ENCODE measurements at places on chromosomes 5 and 9.

- DNase-seq = no peak
These were observed 76.1 kb downstream of the SHB start for GRCh38 chr9:37992924-37993349.

DNA sequence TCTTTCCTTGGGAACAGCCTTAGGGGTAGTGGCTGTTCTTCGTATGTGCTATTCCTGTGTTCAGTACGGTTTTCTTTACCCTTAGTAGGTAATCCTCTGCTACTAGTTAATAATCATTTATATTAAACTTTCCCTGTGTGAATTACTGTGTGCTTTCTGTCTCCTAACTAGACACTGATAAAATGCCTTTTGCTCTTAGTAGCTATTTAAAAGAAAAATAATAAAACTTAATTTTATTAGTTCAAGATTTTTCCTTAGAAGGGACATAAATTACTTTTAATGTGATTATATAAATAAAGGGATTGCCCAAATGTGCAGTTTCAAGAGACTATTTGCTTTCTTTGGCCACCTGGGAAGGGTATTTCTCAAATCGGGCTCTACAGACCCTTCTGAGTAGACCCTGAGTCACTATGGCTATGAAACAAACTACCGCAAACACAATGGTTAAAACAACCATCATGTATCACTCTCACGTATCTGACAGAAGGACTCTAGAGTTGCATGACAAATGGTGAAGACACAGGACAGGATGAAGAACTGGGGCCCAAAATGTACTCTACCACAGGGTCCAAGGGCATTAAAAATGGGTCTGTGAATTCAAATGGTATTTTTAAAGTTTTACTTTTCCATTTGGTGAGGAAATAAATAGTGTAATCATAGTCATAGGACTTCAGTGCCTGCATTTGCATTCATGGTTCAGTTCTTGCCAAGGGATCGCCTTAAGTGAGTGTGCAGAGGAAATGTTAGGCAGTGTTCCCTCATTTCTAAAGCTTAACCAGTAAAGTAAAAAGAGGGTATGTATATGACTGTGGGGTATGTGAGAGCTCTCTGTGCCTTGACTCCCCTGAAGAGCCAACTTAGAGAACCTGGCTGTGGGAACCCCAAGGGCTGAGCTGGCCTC, 97.0 kb downstream of the TSSK1B start:
- DNase-seq = no peak

GRCh38 chr5:154211641-154212390, 21.3 kb downstream of the GALNT10 start:
- no peak for DNase-seq

DNA sequence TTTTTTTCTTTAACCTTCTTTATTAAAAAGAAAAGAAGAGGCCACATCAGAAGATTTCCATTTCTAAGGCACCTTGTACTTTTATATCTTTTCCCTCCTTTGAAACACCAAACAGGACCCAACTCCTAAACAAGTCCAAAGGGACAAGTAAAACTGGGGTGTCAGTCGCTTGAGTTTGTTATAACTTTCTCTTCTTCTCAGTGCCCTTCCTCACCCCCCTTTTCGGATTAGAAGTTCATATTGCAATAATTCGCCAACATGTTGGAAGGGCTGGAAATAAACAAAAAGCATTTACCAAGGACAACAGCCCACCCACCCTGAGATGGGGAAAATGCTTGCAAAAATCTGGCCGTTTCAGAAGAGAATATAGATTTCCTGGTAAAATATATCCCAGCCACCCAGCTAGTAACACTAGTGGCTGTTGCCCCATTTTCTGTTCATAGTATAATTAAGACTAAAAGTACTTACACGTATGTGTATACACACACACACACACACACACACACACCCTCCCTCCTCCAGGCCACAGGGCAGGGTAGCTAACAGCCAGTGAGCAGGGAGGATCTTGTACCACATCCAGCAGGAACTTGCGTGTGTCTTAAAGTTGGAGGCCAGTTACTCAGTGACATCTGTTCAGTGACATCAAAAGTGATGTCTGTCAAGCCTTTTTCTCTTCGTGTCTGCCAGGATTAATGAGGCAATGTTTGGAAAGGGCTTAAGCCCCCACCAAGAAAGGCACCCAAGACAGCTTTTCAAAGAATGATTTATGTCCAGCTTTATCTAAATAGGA, 149.1 kb upstream of the KLF4 start:
- no peak for DNase-seq

- no peak for DNase-seq
These were observed 214.5 kb downstream of the CAAP1 start for GRCh38 chr9:26677965-26678706.

GRCh38 chr9:114633438-114634089, 22.5 kb downstream of the TMEM268 start:
- DNase-seq = no peak

DNA sequence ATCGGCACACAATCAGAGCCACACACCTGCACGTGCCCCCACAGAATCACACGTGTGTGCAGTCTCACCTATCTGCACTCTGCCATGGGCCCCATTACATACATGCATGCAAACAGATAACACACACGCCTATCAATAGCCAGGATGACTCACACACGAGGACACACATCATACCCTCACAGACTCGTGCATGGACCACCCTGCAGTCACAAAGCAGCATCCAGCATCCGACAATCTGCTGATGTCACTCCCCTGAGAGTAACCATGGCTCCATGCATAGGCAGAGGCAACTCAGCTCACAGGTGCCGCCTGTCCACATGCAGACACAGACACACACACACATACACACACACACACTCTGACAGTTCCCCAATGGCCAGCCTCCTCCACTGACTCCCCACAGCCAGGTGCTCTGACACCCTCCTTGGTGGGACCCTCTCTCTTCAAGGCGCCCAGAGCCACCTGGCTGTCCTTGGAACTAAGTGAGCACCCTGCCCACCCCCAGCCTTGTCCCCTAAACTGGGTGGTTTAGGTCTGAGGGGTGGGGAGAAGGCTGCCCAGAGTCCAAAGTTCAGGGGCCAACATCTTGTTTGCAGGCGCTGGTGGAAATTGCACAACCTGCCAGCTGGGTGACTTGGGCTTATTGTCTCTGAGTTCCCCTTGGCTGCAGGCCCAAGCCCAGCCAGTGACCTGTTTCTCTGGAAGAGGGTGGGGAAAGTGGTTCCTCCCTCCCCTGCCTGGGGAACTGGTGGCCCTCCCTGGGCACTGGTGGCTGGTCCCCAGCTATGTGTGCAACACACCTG, 34.6 kb upstream of the NEK6 start:
- DNase-seq = no peak

- no peak for DNase-seq
These were observed 1.3 kb downstream of the AGPAT2 start for GRCh38 chr9:136685790-136686533.

DNA sequence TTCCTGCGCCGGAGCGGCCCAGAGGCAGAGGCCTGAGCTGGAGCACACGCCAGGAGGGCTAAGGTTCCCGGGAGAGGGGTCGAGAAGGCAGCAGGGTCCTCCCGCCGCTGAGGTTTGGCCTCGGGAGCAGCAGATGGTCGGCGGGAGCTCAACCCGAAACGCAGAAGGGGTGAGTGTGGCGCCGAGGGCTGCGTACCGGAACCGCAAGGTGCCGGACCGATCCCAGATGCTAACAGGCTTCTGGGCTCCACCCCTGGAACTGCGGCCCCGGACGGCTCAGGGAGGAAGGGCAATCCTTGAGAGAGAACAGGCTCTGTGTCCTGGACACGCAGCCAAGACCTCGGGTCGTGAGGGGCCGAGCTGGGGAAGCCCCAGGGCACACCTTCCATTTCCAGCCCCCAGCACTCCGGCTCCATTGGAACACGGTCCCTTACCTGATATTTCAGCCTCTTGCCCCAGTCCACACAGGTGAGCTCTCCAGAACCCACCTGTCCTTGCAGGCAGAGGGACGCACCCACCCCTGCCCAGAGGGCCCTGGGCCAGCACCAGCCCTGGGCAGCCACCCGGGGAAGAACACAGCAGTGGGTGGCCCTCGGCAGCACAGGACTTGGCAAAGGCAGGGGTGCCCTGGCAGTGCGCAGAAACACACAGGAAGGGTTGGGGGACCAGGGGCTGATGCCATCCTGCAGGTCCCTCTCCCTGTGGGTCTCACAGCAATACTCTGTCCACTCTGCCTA, 1.4 kb downstream of the LHX3 start:
- DNase-seq = no peak

GRCh38 chr5:126718236-126718868, 58.6 kb upstream of the LMNB1 start:
- DNase-seq = no peak

DNA sequence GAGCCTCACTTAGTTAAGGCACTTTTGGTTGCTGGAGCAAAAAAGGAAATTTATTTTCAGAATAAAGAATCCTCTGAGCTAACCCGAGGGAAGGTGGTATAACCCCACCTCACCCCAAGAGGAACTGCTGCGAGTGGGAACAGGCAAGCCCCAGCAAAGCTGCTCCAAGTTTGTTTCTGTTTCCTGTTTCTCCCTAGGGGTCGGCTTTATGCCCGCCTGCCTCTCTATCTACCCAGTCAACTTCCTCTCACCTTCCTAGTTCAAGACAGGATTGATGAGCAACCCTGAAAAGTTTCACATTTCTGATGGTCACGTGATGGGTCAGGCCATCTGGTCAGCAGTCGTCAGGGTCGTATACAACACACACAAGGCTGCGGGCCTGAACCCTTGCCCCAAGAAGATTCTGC, 31.1 kb downstream of the TRIO start:
- DNase-seq = no peak

- no peak for DNase-seq
These were observed 57.6 kb upstream of the HTR4 start for GRCh38 chr5:148711961-148712360.

DNA sequence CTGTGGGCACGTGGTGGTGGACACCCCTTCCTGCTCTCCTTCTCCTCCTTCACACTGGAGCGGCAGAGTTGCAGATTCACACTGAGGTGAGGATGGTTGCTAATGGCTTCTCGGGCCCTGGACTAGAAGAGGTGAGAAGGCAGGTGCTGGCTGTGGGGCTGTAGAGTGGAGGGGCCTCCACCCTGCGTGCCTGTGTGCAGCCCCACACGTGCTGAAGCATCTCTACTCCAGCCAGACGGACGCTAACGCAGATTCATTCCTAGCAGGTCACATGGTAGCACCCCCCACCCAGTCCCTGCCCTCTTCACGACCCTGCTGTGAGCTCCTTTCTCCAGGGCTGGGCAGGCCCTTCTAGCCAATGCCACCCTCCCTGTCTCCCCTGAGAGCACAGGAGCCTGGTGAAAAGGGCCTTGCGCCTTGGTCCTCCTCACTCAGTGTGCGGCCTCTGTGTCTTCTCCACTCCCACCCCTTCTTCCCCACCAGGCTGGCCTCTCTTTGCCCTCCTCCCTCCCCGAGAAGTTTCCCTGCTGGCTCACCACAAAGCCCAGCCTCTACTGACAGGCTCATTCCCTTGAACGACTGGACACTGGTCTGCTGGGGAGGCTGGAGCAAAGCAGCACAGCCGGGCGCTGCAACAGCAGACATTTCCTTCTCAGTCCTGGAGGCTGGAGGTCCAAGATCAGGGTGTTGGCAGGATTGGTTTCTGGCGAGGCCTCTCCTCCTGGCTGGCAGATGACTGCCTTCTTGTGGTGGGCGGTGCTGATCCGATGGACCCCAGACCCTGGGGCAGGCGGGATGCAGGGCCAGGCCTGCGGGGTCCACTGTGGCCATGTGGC, 14.2 kb downstream of the CACNA1B start:
- DNase-seq = no peak

- DNase-seq = no peak
These were observed 246.6 kb downstream of the HSPA4 start for GRCh38 chr5:133298447-133298846.

DNA sequence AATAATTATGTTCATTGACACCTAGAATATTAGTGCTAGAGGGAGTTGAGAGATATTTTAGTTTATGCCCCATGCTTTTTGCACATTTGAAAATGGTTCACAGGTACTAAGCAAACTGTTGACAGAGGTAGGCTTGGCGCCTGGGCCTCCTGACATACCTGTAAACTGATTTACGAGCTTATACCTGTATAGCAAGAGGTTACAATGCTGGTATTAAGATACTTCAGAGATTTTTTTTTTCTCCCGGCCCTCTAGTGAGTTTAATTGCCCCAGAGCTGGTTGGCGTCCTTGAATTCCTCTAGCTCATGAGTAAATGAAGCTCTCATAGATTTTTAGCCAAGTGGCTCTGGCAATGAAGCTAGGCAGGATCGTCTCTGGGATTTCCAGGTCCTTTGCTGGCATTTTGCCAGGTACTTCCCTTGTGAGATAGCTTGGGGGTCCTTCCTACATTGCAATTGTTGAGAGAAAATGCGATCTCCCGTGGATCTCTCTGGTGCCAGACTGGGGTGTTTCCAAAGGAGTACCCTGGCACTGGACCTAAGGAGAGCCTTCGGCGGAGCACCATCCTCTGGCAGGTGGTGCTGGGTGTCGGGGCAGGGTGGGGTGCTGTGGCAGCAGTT, 9.0 kb downstream of the SLC36A1 start:
- no peak for DNase-seq

DNA sequence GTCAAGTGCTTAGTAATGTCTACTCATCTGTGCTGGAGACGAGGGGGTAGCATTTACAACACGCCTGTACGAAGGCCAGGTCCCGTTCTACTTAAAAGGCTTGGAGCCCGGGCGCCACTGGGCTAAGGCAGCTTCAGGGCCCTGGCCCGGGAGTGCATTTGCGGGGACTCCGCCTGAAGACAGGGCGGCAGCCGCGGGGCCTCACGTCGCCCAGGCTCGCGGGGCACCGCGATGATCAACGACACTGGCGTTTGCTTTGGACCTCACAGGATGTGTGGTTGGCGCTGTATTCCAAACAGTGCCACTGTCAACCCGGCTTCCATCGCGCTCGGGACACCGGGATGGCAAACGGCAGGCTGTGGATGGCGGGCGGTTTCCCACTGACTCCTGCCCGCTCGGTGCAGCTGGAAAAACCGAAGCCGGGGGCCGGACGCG, 1.1 kb upstream of the TENT4A start:
- DNase-seq = peak; percentile 46

DNA sequence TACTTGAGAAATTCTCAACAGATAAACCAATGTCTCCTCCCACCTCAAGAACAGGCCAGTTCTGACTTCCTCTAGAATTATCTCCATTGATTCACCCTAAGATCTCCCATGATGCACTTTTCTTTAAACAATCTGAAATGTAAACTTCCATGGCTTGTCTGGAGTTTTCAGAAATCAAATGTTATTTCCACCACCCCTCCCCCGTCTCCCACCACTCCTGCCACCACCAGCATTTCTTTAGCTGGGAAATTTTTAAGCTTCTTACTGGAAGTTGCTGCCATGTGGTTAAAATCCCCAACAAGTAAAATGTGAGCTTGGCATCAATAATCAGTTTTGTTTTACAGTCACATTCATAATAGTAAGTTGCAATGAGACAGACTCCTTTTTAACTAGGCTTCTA, 32.8 kb upstream of the BASP1 start:
- no peak for DNase-seq
